Inflammatory macrophage (primary cell): ENCODE measurements at places on chromosomes 12 and 14.

- DNase-seq = peak; percentile 45
Measured at GRCh38 chr12:116142936-116143898, 134.3 kb downstream of the MED13L start.

GRCh38 chr14:56087671-56088471, 30.3 kb upstream of the PELI2 start:
- DNase-seq = no peak

GRCh38 chr12:102144221-102144620, 24.2 kb downstream of the PARPBP start:
- no peak for DNase-seq

- DNase-seq = no peak
Measured at GRCh38 chr14:100108840-100109593, 43.8 kb downstream of the EVL start.

- no peak for DNase-seq
Measured at GRCh38 chr12:27732281-27732680, 21.6 kb downstream of the MRPS35 start.

DNA sequence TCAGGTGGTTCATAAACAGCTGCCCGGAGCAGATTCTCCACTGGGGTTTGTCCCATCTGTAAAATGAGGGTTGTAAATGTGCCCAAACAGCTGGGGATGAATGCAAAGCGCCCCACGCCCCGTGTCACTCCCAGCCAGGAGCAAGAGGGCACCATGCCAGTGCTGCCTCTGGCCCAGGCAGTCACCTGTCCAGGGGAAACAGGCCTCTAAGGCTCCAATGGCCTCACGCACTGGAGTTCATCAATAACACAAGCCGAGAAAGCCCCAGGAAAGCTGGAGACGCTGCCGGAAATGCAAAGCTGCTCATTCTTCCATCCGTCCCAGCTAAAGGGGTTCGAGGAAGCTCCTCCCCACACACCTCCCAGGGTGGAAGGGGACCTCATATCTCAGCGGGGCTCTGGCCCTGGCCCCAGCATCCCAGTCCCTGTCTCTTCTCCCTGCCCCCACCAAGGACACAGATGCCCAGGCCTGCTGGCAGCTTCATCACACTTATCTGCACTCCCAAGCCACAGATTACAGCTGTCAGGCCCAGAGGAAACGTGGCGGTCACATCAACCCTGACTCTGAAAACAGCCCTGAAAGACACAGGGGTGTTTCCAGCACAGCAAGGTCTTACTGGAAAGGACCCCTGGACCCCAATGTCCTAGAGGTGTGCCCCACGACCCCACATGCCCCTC, 21.5 kb downstream of the SCARB1 start:
- DNase-seq = no peak

DNA sequence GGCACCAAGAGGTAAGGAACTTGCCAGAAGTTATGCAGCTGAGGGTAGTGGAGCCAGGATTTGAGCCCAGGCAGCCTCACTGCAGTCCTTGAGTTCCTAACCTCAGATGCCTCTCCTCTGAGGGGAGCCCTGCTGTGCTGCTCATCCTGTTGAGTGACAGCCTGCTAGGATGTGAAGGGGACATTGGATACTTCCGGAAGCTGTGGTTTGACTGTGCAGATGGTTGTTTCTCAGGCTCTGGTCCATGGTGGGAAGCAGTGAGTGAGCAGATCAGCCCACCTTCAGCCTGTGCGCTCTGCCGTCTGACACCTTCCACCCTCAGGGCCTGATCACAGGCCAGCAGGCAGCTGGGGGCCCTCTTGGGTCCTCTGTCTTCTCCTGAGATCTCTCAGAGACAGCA, 253.2 kb downstream of the CACNA1C start:
- DNase-seq = no peak

- no peak for DNase-seq
Measured at GRCh38 chr14:49986343-49987014, 93.6 kb downstream of the ARF6 start.

DNA sequence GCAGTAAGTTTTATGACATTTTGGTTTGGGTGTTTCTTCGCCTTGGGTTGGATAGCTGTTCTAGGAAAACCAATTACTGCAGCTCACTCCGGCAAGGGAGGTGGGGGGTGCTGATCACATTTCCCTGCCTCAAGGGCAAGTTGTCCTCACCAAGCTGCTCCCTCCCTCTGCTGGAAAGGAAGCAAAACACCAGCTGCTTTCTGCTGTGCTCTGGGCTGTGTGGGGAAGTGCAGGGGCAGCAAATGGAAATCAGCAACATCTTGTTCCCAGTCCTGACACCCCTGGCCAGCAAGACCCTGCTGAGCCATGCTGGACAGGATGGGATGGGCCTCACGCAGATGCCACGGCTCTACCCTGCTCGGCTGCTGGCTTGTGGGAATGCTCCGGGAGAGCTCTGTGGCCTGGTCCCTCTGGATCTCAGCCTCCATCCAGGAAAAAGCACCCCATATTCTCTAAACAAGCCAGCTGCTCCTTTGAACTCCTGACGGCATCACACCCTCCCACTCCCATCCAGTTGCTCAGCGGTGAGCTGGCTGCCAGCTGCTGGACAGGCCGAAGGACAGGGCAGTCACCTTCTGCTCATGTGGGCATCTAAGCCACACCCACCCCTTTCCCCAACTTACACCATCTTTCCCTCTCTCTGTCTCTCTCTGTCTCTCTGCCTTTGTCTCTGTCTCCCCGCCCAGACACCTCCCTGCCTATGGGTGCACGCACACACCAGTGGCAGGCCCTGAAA, 52.4 kb upstream of the EIF5 start:
- no peak for DNase-seq

DNA sequence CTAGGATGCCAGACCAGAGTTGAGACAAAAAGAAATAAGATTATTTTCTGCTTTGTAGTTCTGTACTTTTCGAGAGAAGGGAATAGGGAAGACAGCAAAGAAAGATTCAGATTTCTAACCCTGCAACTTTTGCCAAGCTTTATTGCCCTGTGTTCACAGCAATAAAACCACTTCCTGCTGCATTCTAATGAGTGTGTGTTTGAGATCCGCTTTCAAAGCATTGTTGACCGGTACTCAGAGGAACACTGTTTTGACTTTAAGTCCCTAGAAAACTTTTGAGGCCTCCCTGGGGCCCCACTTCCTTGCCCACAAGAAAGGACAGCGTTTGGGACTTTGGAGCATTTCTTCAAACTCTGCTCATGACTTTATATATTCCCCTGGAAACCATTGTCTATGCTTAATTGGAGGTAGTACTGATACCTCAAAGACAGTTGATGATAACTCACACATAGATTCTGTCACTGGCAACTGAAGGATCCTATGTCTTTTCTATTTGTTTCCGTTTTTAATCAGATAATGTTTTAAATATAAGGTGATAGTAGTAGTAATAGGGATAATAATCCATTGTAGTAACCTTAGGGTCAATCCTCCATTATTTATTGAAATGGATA, 1.3 kb downstream of the RNASE6 start:
- DNase-seq = peak; percentile 59

GRCh38 chr14:77243853-77244252, 27.2 kb downstream of the NGB start:
- DNase-seq = peak; percentile 68

DNA sequence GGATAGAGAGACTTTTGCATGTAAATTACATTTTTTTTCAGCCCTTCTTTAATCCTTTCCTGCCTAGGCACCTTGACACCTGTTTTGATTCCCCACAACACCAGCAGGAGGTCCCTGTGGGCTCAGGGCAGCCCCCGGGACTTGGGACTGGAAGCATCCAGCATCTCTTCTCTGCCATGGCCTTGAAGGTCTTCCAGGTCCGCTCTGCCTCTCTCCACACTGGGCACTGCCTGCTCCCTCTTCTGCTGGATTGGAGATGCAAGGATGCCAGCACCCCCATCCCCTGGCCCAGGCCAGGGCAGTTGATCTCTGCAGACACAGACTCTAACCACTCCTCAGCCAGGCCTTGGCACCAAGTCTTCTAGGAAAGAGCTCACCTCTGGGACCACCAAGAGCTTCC, 134.5 kb upstream of the C14orf180 start:
- DNase-seq = no peak

DNA sequence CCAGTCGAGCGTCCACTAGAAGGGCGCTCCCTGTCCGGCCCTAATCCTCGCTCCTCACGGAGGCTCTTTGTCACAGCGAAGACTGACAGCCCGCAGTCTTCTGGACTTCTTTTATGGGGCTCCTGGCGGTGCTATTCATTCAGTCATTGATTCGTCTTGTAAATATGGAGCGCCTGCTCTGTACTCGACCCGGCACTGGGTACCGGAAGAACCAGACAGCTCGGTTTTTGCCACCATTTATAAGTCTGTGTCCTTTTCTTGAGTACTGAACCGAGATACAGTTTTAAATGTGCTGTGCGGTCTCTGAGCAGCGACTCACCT, 570 bp downstream of the DMAC2L start:
- DNase-seq = no peak

- DNase-seq = peak; percentile 68
Measured at GRCh38 chr12:57001448-57001906, 4.9 kb downstream of the ZBTB39 start.

GRCh38 chr12:47820631-47821345, 1.1 kb upstream of the HDAC7 start:
- DNase-seq = peak; percentile 61

- no peak for DNase-seq
Measured at GRCh38 chr14:61578745-61579144, 116.6 kb upstream of the HIF1A start.

- peak; percentile 50 for DNase-seq
Measured at GRCh38 chr14:34365309-34365915, 96.6 kb downstream of the SPTSSA start.

DNA sequence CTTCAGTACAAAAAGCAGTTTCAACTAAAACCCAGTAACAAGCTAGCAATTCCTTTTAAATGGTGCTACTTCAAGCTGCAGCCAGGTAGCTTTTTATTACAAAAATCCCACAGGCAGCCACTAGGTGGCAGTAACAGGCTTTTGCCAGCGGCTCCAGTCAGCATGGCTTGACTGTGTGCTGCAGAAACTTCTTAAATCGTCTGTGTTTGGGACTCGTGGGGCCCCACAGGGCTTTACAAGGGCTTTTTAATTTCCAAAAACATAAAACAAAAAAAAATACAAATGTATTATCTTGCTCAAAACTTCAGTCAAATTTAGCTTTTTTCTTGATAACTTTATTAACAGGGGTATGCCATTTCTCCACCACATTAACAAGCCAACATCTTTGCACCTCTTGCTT, 3.6 kb upstream of the CLEC4E start:
- DNase-seq = peak; percentile 86

GRCh38 chr12:124592481-124593160, 25.2 kb upstream of the NCOR2 start:
- peak; percentile 83 for DNase-seq

GRCh38 chr12:77946541-77947061, 115.9 kb downstream of the NAV3 start:
- peak; percentile 14 for DNase-seq

- DNase-seq = peak; percentile 26
Measured at GRCh38 chr12:31849090-31849687, 110.0 kb upstream of the RESF1 start.

DNA sequence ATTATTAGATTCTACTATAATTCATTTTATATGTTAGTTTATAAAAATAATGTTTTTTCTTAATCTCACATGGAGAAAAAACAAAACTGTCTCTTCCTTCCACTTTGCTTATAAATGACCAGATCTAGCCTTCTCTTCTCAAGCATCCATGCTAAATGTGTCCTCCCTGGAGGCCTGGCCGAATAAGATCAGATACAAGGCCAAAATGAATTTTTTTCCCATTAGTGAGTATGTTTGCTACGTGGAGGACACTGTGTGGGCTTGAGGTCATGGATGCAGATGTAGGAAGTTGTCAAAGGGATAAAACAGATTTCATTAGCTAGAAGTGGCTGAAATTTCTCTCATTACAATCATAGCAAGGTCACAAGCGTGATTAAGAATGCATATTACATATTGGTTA, 1244.9 kb upstream of the SEL1L start:
- no peak for DNase-seq

DNA sequence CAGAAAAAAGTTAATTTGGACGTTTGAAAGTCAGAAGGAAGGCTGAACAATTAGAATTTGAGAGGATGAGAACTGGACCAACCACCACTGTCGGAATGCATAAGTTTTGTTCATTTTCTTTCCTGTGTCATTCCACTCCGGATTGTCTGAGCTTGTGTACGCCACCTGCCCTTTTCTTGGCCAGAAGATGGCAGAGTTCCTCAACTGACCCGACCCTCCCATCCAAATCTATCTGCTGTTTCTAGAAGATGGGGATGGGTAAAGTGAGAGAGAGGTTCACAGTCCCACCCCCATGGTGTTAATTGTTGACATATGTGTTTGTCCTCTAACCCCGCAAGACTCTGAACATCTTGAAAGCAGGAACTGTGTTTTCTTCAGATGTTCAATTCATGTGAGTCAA, 388.0 kb downstream of the VRK1 start:
- DNase-seq = no peak

DNA sequence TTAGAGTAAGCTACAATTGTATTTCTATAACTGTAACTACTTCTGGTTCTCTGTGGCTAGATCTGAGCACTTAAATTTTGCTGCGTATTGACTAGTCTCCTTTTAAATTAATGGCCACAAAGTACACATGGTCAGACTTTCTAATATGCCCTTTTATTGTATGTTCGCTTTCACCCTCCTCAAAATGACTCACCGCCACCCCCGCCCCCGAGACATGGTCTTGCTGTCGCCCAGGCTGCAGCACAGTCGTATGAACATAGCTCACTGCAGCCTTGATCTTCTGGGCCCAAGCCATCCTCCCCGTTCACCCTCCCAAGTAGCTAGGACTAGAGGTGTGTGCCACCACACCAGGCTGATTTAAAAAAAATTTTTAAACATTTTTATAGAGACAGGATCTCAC, 11.8 kb downstream of the MTERF2 start:
- DNase-seq = no peak

GRCh38 chr12:1803736-1804135, 16.6 kb upstream of the LRTM2 start:
- no peak for DNase-seq

DNA sequence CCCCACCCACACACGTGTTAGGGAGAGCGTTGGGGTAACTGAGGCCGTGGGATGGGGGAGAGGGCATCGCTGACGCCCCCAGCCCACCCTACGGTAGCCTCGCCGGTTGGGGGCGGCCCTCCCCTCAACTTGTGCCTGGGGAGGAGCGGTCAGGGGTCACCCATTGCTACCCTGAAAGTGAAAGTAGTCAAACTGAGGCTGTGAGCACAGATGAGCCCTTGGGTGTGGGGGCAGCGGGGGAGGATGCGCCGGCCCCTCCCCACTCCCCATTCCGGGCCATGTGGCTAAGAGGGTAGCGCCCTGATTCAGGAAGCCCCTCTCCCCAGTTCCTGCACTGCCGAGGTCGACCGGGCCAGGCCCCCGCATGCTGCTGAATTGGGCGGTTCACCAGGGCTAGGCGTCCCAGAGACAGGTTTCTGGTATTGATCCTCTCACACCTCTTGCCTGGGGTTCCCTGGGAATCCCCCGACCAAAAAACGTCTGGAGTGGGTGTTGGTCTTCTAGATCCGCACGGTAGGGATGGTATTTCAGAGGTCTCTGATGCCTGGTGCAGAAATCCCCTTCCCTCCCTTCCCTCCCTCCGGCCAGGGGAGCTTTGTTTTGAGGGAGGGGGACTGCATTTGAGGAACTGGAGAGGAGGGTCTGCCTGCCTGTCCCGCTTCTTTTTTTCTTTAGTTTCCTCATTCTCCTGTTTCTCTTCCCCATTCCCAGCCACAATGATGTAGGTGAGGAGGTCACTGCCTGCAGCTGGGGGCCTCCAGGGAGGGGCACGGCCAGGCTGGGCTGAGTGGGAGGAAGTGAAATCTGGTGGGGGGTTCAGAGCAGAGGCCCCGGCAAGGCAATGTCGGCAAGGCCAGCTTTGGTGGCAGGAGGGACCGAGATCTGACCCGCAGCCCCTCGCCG, 1.0 kb downstream of the SH2B3 start:
- DNase-seq = peak; percentile 77

- peak; percentile 84 for DNase-seq
Measured at GRCh38 chr14:89915114-89915878, 39.2 kb downstream of the EFCAB11 start.

GRCh38 chr12:57011438-57012424, 4.6 kb downstream of the TAC3 start:
- DNase-seq = no peak
